T-helper 17 cell (primary cell): ENCODE measurements at places on chromosomes 16 and 17.

DNA sequence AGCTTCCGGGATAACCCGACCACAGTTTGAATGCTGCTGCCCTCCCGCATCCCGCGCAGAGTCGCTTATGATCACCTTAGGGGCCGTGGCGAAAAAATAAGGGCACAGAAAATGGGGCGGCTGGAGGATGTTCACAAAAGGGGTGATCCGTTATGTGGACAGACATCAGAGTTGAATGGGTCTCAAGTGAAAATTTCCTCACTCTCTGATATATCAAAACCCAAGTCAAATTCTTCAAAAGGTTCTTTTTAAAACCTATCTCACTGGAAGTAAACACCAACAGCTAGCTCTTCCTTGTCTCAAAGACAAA is 400 bp upstream of the CEP112 start:
- no peak for DNase-seq

DNA sequence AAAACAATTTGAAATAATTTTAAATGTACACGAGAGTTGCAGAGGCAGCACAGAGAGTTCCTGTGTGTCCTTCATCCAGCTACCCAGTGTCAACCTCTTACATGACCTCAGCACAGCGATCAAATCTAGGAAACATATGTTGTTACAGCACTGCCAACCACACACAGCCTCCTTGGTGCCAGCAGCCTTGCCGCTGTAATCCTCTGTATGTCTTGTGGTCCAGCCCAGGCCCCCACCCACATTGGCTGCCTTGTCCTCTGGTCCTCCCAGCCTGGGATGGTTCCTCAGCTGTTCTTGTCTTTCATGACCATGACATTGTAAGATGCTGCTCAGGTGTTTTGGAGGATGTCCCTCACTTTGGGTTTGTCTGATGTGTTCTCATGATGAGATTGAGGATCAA is 178.0 kb downstream of the RPTOR start:
- DNase-seq: no peak

GRCh38 chr17:66893382-66893781 is 58.5 kb downstream of the CACNG5 start:
- no peak for DNase-seq

DNA sequence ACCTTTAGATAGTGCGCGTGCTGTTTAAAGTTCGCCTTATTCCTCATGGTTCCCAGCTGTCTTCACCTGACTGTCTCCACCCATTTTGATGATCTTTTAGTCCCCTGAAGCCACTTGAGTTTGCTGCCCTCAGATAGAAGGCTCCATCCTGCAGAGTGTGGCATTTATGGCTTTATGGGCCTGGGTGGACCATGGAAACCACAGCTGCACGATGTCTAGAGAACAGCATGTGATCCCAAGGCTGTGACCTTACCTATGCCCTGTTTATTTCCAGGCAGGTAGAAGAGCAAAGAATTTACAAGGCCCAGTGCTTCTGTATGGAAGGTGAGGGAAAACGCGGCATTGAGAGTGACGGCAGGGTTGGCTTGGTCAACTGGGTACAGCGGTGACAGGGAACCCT is 356.9 kb downstream of the SLC39A11 start:
- no peak for DNase-seq

GRCh38 chr17:57527221-57528057 is 217.7 kb downstream of the CCDC182 start:
- DNase-seq: no peak

- DNase-seq: no peak
Observed at GRCh38 chr16:51876934-51877333, 670.0 kb downstream of the TOX3 start.

DNA sequence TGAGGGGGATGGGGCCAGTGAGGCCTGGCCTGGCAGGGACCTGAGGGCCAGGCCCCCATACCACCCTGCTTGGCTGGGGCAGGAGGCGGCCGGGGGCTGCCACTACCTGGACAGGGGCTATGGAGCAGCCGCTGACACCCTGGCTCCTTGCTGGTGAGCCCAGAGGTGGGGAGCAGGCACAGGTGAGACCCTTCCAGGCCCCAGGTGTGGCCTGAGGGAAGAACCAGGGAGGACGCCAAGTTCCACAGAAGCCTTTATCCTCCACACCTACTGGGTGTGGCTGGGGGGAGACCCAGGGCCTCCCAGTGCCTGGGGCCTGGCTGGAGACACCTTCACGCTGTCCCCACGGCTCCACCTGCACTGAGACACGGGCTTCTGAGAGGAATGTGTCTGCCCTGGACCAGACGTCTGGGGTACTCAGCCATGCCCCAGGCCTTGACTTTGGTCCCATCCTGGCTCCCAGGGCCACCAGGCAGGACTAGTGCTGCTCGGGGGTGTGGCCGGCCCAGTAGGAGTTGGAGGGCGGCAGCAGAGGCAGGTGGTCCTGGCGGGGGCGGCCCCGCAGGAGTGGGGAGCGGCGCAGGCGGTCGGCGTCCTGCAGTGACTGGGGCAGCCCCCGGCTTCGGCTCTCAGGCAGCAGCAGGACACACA is 4.7 kb downstream of the SLC22A31 start:
- no peak for DNase-seq

DNA sequence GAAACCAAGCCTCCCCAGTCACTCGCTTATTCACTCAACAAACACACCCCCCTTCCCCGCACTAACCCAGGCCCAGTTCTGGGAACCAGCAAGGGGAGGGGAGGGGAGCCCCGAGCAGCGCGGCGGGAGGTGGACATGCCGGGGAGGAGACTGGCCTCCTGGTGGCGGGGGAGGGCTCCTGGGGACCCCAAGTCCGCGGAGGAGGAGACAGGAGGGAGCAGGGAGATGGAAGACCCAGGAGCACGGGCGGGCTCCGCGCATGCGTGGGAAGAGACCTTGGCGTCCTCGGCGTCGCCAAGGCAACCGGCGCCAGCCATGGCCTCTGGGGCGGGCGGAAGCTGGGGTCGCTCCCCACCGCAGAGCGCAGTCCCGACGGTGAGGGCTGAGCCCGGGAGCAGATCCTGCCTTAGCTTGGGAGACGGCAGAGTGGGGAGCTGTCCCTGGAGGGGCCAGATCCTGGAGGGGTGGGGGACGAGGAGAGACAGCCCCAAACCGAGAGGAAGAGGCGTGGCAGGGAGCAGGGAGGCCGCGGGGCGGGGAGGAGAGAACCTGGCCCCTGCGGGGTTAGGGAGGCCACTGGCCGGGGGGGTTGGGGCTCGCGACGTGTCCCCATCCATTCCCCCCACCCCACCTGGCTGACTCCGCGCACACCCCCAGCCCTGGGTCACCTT is at the start of gene PRR29:
TSS of gene PRR29 (plus strand) at position 302 of the 671 bp plus-strand sequence. CDS start at position 316, 14 bp downstream.
- DNase-seq: peak; percentile 66

- no peak for DNase-seq
Observed at GRCh38 chr16:54986409-54986808, 55.7 kb downstream of the IRX5 start.

GRCh38 chr17:59757470-59757869 is 50.0 kb downstream of the VMP1 start:
- DNase-seq: no peak

DNA sequence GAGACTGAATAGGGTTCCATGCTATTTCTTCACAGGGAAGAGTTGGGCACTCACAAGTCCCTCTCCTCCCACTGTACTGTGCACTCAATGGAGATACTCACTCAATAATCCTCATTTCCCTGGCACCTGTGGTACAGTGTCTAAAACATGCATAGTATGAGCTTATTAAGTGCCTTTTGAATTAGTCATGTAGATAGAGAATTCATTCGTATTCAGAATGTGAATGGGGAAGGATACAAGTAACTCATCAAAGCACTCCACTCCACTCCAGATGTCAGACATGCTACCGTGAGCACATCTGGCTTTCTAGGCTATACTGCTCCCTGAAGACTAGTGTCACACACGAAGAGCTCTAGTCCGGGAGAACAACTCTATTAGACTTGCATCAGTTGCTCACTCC is 6.3 kb downstream of the C17orf75 start:
- no peak for DNase-seq

DNA sequence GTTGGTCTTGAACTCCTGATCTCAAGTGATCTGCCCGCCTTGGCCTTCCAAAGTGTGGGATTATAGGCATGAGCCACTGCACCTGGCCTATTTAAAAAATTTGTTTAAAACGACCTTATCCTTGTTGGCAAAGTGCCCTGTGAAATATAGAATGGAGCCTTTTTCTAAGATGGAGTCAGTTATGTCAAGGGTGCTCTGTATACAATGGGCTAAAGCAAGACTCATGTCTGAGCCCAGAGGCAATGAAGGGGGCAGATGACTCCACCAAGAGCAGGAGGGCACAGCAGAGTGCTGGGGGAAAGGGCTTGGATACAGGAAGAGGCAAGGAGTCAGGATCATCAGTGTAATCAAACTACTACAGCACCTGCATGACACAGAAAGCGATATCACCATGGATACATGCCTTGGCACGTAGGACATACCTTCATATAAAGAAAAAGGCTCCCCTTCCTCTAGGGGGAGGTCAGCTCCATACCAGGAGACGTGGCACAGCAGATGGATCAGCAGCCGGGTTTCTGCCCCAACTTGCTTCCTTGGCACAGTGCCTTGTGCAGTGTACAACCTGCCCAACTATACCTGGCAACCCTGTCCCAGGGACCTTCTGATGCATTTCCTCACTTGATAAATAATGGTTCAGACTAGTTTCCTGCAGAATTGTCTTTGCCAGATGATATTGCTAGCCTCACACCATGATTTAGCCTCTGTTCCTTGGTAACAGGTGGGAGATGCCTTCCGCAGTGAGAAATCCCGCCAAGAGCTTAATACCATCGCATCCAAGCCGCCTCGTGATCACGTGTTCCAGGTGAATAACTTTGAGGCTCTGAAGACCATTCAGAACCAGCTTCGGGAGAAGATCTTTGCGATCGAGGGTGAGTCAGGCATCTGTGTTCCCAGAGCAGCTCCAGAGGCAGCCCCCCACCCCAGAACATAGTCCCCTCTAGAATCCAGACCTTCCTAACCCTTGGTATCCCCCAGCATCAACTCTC is 15.3 kb downstream of the ITGAM start:
- no peak for DNase-seq

- DNase-seq: no peak
Observed at GRCh38 chr17:39335704-39336223, 65.7 kb downstream of the FBXL20 start.

- no peak for DNase-seq
Observed at GRCh38 chr16:78804058-78804735, 704.7 kb downstream of the WWOX start.

DNA sequence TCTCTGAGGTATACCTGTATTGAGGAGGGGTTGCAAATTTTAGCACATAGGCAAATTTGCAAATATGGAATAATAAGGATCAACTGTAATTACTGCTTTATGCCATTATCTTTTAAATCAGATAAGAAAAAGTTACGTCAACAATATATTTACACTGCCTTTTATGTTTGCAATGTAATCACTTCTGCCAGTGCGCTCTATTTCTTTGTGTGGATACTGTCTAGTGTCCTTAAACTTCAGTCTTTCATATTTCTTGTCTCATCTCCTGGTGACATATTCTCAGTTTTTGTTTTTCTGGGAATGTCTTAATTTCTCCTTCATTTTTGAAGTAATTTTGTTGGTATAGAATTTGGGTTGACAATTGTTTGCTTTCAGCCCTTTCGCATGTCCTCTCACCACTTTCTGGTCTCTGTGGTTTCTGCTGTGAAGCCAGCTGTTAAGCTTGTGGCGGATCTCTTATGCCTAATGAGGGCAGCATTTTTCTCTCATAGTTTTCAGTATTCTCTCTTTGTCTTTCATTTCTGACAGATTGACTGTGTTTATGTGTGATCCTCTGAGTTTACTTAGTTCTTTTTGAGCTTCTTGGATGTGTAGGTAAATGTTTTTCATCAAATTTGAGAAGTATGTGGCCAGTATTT is 37.6 kb upstream of the ABCC11 start:
- DNase-seq: no peak

GRCh38 chr16:30894540-30895368 is 877 bp upstream of the BCL7C start:
- DNase-seq: no peak

DNA sequence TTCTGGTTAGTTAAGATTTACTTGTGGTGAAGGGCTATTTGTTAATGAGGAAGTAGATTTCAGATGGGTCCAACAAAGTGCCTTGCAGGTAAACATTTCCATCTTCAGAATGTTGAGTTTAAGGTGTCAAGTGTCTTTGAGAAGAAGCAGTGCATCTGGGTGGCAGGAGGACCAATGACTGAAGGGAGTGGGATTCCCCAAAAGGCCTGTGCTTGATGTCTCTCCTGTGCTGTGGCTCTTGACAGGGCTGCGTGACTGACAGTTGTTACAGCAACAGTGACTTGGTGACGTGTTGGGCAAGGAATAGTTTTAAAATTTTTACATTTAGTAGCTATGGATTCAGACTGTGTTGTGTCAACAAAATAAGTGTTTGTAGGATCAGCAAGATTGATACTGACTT is 149.9 kb downstream of the PHKB start:
- DNase-seq: no peak

- no peak for DNase-seq
Observed at GRCh38 chr17:74460241-74460640, 6.2 kb upstream of the CD300A start.

GRCh38 chr17:74012465-74012864 is 191.0 kb upstream of the RPL38 start:
- no peak for DNase-seq

DNA sequence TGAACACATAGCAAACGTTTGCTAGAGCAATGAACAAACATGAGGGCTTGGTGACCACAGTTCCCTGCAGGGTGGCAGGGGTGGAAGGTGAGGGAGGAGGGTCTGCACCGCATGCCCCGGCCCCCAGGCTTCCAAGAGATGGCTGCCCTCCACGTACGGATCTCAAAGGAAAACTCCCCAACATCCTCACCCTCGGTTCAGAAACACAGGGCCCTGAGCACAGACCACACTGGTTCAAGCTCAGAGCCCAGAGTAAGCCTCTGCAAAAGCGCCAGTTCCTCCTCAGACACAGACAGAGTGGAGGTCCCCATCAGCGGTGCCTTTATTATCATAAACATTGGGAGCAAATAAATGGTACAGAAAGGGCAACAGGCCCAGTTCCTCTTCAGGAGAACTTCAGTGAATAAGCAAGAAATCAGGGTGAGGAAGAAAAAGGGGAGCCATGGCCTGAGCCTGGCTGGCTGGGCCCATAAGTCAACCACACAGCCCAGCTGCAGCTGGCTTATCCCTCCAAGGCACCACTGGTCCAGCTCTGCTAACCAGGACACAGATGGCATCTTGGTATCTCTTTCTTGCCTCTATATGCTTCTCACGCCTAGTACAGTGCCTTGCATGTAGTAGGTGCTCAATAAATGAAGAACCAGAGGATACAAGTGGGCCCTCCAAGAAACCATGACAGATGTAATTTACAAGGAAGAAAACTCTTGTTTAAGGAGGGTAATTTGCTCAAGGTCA is 11.0 kb downstream of the MPO start:
- no peak for DNase-seq

GRCh38 chr16:76265434-76266045 is 11.7 kb upstream of the CNTNAP4 start:
- no peak for DNase-seq

DNA sequence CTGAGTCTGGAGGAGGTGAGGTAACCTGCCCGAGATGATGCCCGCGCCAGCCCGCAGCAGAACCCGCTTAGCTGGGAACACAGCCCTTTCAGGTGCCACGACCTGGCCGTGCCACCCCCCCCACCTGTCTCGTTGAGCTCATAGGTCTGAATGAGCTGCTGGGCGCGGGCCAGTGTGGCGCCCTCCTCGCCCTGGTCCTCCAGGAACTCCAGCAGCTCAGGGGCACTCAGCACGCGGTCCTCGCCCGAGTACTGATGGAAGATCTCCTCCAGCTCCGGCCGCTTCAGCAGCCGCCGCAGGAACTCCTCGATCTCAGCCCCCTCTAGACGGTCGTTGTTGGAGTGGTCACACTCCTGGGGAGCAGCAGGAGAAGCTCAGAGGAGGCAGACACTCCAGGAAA is 13.6 kb downstream of the PLCD3 start:
- no peak for DNase-seq
